ENCODE measurements at places on chromosomes 12 and 14.
A peak's percentile ranks its signal among the peaks of the same experiment; 100 is the strongest.

- DNase-seq: no peak
Observed at GRCh38 chr12:45938566-45938965, 51.8 kb downstream of the SCAF11 start.

- DNase-seq: no peak
Observed at GRCh38 chr12:132456944-132457495, 32.9 kb upstream of the FBRSL1 start.

- no peak for DNase-seq
Observed at GRCh38 chr12:1728824-1729223, 38.0 kb downstream of the ADIPOR2 start.

DNA sequence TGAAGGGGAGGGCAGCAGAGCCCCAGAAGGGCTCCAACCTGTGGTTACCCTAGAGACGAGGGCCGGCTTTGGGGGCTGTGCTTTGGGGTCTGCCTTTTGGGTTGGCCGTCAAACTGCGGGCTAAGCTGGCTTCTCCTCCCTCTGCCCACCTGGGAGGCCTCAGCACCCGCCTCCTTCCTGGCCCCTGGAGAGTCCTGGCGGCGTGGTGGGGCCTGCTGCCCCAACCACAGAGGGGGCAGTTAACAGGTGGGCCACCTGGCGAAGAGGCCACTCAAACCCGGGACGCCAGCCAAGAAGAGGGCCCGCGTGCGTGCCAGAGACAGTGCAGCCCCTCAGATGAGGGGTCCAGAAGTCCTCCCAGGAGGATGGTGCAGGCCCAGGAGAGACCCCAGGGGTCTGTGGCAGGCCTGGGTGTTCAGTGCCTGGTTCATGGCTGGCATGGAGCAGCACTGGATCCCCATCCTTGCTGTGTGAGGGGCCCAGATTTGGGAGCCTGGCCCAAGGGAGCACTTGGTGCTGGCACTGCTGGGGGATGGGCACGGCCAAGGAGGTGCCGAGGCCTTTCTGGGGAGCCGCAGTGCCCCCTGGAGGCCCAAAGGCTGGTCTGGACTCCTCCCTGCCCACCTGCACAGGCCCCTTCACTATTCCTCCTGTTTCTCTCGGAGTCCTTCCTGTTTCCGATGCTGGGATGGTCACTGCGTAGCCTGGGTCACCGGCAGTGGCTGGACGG is 48.8 kb downstream of the LRCOL1 start:
- DNase-seq: peak; percentile 49

GRCh38 chr14:78612666-78613065 is 442.5 kb downstream of the NRXN3 start:
- DNase-seq: no peak

Data from activated CD4-positive, alpha-beta T cell treated with anti-CD3 and anti-CD28 coated beads for 48 hours (primary cell).